Cerebellum (tissue), 4 donors: ENCODE measurements at places on chromosomes 1 and 21. TPM values are rescaled to one million over a fixed set of nuclear protein-coding genes. Genes with fewer than 3 reads are reported as not detected.

DNA sequence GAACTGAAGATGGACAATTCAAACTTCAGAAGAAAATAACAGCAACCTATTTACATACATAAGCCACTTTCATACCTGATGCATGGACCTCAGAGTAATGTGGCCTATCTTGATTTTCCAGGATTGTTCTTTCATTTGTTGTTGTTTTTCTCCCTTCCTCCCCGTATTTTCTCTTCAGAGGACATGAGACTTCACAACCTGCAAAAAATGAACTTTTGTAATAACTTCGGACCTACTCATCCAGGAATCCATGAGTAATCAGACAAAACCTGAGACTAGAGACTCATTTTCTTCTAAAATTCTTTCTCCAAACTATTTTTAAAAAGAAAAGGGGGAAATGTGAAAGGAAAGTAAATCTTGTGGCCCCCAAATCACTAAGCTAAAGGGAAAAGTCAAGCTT, 17.6 kb upstream of the PLA2G5 start:
- DNase-seq, result no peak

Gene CD84
- 2.1 TPM for total RNA-seq

DNA sequence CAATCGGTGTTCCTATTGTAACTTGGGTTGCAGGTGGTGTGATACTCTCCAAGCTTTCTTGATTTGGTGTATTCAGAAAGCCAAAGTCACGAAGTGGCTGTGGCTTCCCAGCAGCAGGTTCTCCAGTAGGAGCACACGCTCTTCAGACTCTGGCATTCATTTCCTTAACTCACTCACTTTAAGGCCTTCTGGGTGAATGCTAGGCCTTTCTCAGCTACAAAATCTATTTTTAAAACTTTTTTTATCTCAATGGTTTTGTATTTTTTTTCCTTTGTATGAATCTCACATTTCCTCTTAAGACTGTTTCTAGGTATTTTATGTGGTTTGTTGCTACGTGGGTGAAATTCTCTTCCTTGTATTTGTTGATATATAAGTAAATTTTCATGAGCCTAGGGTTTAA, 22.9 kb upstream of the PKN2 start:
- DNase-seq, result no peak

Gene DIO1
- not detected for total RNA-seq

- DNase-seq, result no peak
These were observed 648.8 kb downstream of the ADGRL2 start for GRCh38 chr1:82449506-82450057.

DNA sequence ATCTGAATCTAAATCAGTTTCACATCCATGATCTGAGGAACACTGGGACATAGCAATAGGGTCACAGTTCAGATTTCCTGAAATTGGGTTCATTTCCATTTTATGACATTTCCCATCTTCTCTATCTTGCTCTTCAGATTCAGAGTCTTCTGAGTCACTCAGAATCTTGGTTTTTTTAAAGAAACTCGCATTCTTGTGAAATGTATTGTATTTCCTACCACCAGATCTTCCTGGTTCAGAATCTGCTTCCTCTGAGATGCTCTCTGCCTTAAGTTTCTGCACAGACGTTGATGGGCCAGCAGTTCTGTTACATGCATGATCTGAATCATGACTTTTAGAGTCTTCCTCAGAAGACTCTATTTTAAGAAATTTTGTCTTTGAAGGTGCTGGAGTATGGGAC, 15.5 kb upstream of the PSMG1 start:
- DNase-seq, result no peak

Gene OR14K1
- not detected for total RNA-seq

Gene LIPI
- not detected for total RNA-seq

- no peak for DNase-seq
These were observed 51.7 kb downstream of the BACE2 start for GRCh38 chr21:41219498-41220207.

GRCh38 chr1:89129911-89130310, 4.0 kb upstream of the GBP2 start:
- no peak for DNase-seq

Gene CYP4A11
- total RNA-seq, result 0.36 TPM

DNA sequence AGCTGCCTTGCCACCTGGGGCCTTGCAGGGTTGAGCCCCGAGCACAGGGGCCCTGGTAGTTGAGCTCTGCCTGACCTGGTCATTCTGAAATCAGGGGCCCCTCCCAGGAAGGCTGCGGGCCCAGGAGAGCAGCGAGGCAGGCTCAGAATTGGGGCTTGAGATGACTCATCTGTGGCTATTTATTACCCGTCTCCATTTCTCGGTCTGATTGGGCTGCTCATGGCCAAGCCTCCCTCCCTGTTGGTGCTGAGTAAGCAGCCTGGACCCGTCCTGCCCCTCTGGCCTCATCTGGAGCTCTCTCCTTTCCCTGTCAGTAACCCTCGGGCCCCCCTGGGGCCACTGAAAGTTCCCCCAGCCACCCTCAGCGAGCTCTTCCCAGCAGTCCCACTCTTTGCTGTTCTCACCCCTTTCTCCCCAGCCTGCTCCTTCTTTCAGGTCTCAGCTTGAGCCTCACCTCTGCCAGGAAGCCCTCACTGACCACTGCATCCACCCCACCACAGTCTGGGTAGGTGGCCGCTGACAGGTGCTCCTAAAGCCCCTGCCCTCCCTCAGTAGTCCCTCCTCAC, 11.0 kb upstream of the TNFRSF8 start:
- peak; percentile 70 for DNase-seq

Gene MRPS6
- total RNA-seq, result 21.9 TPM

Gene AKR7A3
- 2.1 TPM for total RNA-seq

- no peak for DNase-seq
These were observed 3.8 kb upstream of the B3GALT2 start for GRCh38 chr1:193190096-193190744.

Gene F5
- 0.18 TPM for total RNA-seq
